ENCODE measurements at places on chromosomes 3 and 15.

DNA sequence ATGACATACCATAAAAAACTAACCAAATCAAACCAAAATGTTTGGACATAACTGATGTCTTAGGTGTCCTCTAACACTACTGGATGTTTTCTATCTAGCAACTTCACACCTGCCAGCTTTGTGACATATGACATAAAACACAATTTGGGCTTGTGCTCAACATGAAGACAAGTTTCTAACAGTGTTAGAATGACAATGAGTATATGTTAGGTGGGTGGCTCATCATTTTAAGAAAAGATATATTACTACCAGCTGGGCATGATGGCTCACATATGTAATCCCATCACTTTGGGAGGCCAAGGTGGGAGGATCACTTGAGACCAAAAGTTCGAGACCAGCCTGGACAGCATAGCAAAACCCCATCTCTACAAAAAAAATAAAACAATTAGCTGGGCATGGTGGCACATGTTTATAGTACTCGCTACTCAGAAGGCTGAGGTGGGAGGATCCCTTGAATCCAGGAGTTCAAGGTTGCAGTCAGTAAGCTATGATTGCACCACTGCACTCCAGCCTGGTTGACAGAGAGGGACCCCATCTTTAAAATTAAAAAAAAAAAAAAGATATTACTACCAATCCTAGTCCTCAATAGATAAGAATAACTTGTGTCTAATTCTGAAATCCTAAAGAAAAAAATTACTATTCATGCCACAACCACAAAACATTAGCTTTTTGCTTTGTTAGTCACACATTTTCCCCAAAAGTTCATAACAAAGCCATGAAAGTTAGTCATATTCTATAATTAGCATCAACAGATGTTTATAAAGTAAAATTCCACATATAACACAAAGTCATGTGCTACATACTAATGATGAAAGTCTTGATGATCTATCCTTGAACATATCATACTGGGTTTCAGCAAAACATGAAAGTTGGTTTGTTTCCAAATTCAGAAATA is 59.9 kb downstream of the LRRFIP2 start:
- peak; percentile 47 for DNase-seq

DNA sequence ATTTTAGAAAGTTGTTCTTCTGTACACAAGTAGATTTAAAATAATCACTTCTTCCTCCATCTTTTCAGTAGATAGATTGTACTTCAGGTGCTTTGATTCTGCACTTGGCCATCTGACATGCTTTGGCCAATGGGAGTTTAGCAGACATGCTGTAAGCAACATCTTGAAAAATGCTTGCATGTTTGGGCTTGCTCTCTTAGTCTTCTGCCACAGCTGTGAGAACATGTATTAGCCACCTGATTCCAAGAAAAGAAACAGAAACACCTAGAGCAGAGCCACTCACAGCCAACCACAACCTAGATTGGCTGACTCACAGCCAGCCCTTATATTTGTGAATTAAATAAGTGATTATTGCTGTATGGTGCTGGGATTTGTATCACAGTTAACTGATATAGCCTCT is 70.2 kb upstream of the GADL1 start:
- DNase-seq: no peak

- no peak for DNase-seq
Observed at GRCh38 chr3:181487236-181487978, 224.3 kb upstream of the SOX2 start.

DNA sequence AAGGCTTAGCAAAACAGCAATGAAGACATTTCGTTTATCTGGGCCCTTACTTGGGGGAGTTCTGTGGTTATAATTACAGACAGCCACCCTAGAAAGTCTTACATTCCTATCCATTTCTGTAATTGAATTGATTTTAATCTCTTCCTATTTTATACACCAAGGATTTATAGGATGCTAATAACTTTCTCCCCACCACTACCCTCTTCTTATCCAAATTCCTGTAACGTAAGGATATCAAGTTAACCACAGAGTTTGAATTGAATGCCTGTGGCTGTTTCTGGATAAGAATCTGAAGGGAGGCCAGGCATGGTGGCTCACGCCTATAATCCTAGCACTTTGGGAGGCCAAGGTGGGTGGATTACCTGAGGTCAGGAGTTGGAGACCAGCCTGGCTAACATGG is 78.6 kb downstream of the MLH1 start:
- no peak for DNase-seq

DNA sequence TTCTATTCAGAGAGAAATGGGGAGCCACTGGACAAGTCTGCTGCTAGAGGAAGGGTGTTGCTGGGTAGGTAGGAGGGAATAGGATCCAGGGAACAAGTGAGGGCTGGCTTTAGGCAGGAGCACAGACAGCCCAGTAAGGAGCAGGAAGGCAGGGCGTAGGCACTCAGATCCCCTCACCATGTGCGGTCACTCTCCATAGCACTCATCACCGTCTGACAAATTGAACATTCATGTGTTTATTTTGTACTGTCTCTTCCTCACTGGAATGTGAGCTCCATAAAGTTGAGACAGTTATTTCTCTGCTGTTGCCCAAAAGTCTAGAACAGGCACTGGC is 24.2 kb upstream of the LRRC34 start:
- no peak for DNase-seq

GRCh38 chr15:100236981-100237720 is 104.6 kb downstream of the ADAMTS17 start:
- no peak for DNase-seq

DNA sequence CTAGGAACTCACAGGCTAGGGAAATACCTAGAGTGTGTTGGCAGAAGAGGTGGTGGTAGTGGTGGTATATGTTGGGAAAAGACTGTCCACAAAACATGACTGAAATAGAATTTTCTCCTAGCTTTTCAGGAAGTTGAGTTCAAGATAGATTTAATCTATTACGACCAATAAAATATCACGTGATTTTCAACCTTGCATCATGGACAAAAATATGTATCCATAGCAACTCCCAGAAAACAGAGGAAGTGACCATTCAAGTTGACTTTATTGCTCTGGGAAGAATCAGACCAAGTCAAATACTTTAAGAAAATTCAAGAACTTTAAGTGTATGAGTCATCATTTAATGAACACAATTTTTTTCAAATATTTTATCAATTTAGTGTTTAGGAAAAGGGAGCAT is 347.0 kb upstream of the ZNF385D start:
- no peak for DNase-seq

DNA sequence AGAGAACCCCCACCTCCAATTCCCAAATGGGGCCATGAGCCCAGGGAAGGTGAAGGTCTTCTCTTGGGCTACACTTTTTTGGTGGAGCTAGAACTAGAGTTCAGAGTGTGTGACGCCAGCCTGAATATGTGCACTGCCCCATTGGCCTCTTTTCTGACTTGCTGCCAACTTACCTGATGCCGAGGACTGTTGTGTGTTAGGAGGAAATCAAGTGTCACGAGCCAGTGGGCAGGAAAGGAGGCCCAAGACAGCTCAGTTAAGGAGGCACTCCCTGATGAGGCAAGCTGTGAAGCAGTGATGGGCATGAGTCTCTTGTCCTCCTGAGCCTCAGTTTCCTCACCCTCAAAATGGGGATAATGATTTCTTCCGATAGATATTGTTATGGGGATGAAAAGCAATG is 107.8 kb downstream of the ANP32A start:
- no peak for DNase-seq

- peak; percentile 72 for DNase-seq
Observed at GRCh38 chr3:196502775-196503195, 783 bp downstream of the RNF168 start.

GRCh38 chr3:109336291-109336861 is 970 bp downstream of the DPPA4 start:
- no peak for DNase-seq

- no peak for DNase-seq
Observed at GRCh38 chr3:49020330-49021212, 1.4 kb upstream of the NDUFAF3 start.

GRCh38 chr3:184320104-184320445 is 5.7 kb downstream of the EIF4G1 start:
- DNase-seq: no peak

DNA sequence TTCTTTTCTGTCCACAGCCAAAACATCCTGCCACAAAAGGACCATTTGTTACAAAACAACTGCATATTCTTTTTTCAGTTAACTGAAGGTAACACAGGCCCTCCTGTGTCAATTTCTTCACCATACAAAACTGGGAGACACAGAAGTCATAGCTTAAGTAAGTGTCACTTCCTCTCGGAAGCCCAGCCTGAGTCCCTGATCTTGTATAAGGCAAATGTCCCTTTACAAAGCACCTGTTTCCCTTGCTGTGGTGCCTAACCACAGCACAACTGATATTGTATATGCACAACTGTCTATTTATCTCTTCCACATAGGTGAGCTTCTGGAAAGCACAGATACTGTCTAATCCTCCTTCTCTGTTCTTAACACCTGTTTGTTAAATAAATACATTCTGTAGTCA is 293.7 kb downstream of the FHIT start:
- DNase-seq: no peak

GRCh38 chr3:154794391-154794790 is 285.7 kb upstream of the MME start:
- no peak for DNase-seq

GRCh38 chr3:52367891-52368880 is 52.1 kb downstream of the DNAH1 start:
- DNase-seq: no peak

DNA sequence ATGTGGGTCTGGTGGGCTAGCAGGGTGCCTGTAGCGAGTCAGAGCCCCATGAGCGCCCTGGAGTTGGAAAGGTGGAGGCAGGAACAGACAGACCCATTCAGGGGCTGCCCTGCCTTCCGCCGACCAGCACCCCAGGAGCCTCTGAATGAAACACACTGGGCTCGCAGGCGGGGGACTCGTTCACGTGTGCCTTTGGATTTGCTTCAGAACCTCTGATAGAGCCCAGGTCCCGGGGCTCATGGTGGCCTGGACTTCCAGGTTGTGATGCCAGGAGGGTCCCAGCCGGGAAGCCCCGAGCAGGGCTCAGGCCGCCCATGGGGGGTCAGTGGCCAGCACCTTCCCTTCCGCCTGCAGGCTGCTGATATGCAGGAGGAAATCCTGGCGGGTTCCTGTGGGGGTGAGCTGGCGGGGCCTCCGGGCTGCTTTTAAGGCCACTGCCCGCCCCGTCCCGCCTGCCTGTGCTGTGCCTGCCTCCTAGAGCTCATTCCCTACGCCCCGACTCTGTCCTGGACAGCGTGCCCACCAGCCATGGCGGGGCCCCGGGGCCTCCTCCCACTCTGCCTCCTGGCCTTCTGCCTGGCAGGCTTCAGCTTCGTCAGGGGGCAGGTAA is at the start of gene STAB1:
Gene STAB1 (plus strand): TSS at position 453 of the 610 bp plus-strand sequence. CDS start 76 bp downstream, at position 529.
- no peak for DNase-seq

GRCh38 chr3:141335531-141336061 is 32.7 kb upstream of the ZBTB38 start:
- DNase-seq: no peak

GRCh38 chr3:163730684-163731083 is 1347.6 kb downstream of the SI start:
- no peak for DNase-seq

- DNase-seq: no peak
Observed at GRCh38 chr15:77980098-77980497, 97.4 kb downstream of the TBC1D2B start.

GRCh38 chr15:49303003-49303402 is 120.0 kb upstream of the FGF7 start:
- DNase-seq: no peak

DNA sequence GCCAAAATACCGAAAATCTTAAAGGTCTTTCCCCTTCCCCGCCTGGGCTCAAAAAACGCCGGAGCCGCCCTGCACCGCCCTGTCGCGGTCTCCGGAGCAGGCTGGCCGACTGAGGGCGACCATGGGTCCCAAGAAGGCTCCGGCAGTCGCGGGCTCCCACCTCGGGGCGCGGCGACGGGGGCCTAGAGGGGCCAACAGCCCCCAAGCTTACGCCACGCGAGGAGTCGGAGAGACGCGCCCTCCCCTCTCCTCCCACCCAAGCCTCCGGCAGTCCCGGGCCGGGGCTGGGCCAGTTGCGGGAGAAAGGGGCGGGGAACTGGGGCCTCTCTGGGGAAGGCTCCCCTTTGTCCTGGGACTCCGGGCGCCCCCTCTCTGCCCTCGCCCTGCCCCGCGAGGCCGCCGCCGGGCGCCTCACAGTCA is 69.2 kb downstream of the GOLGA8B start:
- DNase-seq: no peak

- no peak for DNase-seq
Observed at GRCh38 chr3:15476378-15476777, 45.1 kb downstream of the COLQ start.

DNA sequence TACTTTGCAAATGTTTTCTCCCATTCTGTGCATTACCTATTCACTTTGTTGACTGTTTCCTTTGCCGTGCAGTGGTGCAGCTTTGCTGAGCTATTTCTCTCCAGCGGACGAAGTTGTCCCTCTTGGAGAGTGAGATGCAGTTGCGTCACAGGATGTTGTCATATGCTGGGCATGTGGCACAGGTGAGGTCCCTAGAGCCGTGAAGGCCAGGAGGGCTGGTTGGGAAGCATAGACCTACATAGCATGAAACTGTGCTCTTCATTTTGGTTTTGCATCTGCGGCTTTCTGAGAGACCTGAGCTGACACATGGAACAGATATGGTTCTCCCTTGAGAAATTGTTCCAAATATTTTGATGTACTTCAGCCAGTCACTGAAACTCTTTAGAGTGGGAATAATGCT is 108.5 kb downstream of the CACNA1D start:
- no peak for DNase-seq

GRCh38 chr3:195255176-195255500 is 15.8 kb downstream of the XXYLT1 start:
- no peak for DNase-seq

DNA sequence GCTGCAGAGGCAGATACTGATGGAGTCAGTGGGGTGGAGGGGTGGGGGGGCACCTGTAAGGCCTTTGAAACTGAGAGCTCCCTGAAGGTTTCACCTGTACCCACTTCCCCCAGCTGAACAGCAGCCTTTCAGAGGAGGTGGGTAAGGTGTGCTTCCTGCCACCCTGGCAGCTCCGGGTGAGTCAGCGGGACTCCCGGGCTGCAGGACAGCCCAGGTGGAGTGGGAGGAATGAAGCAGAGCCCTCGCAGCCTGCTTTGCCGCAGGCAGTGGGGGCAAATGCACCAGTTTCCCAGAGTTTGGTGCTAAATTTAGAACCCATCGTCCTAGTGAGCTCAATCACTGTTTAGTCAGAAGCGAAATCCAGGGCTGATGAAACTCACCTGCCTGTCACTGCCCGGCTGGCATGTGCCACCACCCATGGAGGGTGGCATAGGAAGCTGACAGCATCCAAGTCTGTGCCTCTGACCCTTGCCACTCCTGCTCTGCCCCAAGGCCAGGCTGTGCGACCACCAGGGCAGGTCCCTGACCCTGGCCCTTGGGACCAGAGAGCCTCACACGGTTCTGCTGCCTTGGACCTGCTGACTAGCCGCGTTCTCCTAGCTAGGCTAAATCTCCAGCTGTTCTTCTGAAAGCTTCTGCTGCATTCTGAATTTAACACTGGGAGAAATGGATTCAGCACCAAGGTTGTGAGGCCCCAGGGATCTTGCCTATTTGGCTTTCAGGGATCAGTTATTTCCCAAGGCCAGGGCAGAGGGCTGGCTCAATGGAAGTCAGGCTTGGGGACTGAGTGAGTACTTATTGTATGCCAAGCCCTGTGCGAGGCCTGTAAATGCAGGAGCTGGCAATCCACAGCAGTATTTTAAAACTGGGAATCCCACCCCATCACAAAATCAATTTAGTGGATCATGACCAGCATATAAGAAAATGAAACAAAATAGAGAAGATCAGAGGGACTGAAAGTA is 67.3 kb upstream of the RASGRF1 start:
- no peak for DNase-seq
